ENCODE measurements at places on chromosomes 16 and 17.
A peak's percentile ranks its signal among the peaks of the same experiment; 100 is the strongest.

DNA sequence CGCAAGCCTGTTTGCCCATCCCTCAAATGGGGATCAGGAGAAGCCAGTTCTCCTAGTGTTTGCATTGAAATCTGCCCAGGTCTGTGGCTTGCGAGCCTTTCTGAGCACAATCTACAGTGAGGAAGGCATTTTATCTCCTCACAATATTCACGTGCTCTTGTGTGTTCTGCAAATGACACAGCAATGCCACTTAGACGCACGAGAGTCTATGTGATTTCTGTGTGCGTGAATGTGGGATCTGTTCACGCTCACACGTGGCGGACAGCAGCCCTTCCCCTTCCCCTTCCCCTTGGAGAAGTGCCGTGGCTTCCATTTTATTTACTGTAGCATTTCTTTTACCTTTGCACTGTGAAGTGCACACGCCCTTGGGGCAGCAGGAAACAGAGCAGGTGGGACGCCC, 17.7 kb upstream of the CBFA2T3 start:
- H3K4me1 ChIP-seq: no peaks in the 10 kb centered on the region
- H3K27ac ChIP-seq: no peak overlapping the region
- no peak for DNase-seq
- peaks cover 22% of the 10 kb centered on the region for H3K27me3 ChIP-seq
- no peaks in the 10 kb centered on the region for H3K36me3 ChIP-seq

GRCh38 chr16:86022381-86022960, 123.5 kb downstream of the IRF8 start:
- DNase-seq: no peak
- no peak overlapping the region for H3K27ac ChIP-seq
- H3K4me3 ChIP-seq: no peak overlapping the region
- H3K27me3 ChIP-seq: peaks cover 2% of the 10 kb centered on the region
- H3K36me3 ChIP-seq: no peaks in the 10 kb centered on the region

DNA sequence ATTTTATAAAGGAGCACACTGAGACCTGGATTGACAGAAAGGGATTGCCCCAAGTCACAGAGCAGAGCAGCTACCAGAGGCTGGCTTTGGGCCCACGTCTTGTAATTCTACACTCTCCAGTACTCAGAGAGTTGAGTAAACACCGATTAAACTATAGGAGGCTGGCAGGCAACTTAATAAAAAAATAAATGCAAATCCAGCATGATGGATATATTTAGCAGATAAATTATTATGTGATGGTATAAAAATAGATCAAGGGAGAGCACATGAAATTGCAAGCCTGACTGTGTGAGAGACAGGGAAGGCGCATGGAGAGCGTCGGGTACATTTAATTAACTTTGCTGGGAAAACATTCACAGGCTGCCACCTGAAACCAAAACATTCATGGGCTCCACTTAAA, 87.7 kb upstream of the CCL2 start:
- no peak overlapping the region for H3K4me3 ChIP-seq
- no peak overlapping the region for H3K27ac ChIP-seq
- H3K27me3 ChIP-seq: no peaks in the 10 kb centered on the region
- DNase-seq: no peak
- H3K36me3 ChIP-seq: no peaks in the 10 kb centered on the region
- no peaks in the 10 kb centered on the region for H3K4me1 ChIP-seq

- H3K4me1 ChIP-seq: peaks cover 9% of the 10 kb centered on the region
- no peaks in the 10 kb centered on the region for H3K27me3 ChIP-seq
- H3K36me3 ChIP-seq: no peaks in the 10 kb centered on the region
- no peak overlapping the region for H3K27ac ChIP-seq
Observed at GRCh38 chr17:55500103-55500502, 11.1 kb downstream of the SMIM36 start.

- no peaks in the 10 kb centered on the region for H3K4me1 ChIP-seq
- H3K27ac ChIP-seq: no peak overlapping the region
- no peaks in the 10 kb centered on the region for H3K27me3 ChIP-seq
- no peaks in the 10 kb centered on the region for H3K36me3 ChIP-seq
- no peak overlapping the region for H3K4me3 ChIP-seq
- DNase-seq: no peak
Observed at GRCh38 chr16:66487580-66488275, 60.6 kb downstream of the BEAN1 start.

DNA sequence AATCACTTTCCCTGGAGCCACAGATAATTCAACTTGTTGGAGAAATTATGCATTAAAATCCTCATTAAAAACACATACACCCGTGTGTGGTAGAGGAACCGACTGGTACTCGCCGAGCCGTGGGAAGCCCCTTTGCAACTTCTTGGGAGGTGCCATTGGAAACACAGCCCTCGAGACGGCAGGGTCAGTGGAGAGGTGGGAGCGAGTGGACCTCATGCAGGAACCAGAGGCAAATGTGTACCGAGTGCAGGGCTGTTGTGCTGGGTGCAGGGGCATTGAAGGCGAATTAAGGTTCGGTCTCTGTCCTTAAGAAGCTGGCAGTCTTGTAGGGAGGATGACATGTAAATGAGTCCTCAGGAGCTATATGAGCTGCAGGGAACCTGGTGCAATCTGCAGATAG, 318.3 kb downstream of the CPPED1 start:
- no peak overlapping the region for H3K4me3 ChIP-seq
- DNase-seq: no peak
- H3K4me1 ChIP-seq: peaks cover 2% of the 10 kb centered on the region

- H3K4me3 ChIP-seq: no peak within 1 kb of the TSS
- no peaks in the 10 kb centered on the region for H3K27me3 ChIP-seq
- H3K36me3 ChIP-seq: no peaks in the 10 kb centered on the region
- no peak within 1 kb of the TSS for H3K27ac ChIP-seq
- H3K4me1 ChIP-seq: no peaks in the 10 kb centered on the region
Observed at GRCh38 chr17:78903101-78903779, at the start of gene CEP295NL. Gene CEP295NL (minus strand): TSS chr17:78903201. CDS start chr17:78901828, 1,373 bp downstream.

GRCh38 chr17:74430706-74431567, 951 bp upstream of the GPRC5C start:
- H3K27me3 ChIP-seq: no peaks in the 10 kb centered on the region
- peak overlapping the region; percentile 96 for H3K27ac ChIP-seq
- no peaks in the 10 kb centered on the region for H3K36me3 ChIP-seq
- peak overlapping the region; percentile 82 for H3K4me3 ChIP-seq
- peaks cover 8% of the 10 kb centered on the region for H3K4me1 ChIP-seq

- no peaks in the 10 kb centered on the region for H3K27me3 ChIP-seq
- no peak overlapping the region for H3K27ac ChIP-seq
- no peaks in the 10 kb centered on the region for H3K36me3 ChIP-seq
- H3K4me3 ChIP-seq: no peak overlapping the region
- H3K4me1 ChIP-seq: no peaks in the 10 kb centered on the region
- no peak for DNase-seq
Observed at GRCh38 chr17:16929757-16930520, 42.0 kb downstream of the TNFRSF13B start.

GRCh38 chr17:41553176-41553575, 18.7 kb downstream of the KRT9 start:
- no peaks in the 10 kb centered on the region for H3K36me3 ChIP-seq
- H3K4me1 ChIP-seq: peaks cover 19% of the 10 kb centered on the region
- H3K27ac ChIP-seq: no peak overlapping the region
- H3K4me3 ChIP-seq: no peak overlapping the region
- no peaks in the 10 kb centered on the region for H3K27me3 ChIP-seq
- no peak for DNase-seq

GRCh38 chr17:27628376-27628775, 2.6 kb upstream of the LGALS9 start:
- H3K4me3 ChIP-seq: no peak overlapping the region
- no peak overlapping the region for H3K27ac ChIP-seq
- H3K36me3 ChIP-seq: no peaks in the 10 kb centered on the region
- peaks cover 6% of the 10 kb centered on the region for H3K4me1 ChIP-seq

GRCh38 chr17:67123699-67124098, 79.3 kb downstream of the CACNG1 start:
- H3K27me3 ChIP-seq: no peaks in the 10 kb centered on the region
- H3K4me1 ChIP-seq: no peaks in the 10 kb centered on the region
- no peak overlapping the region for H3K27ac ChIP-seq
- peaks cover 8% of the 10 kb centered on the region for H3K36me3 ChIP-seq
- no peak for DNase-seq
- no peak overlapping the region for H3K4me3 ChIP-seq

- H3K27me3 ChIP-seq: no peaks in the 10 kb centered on the region
- no peak overlapping the region for H3K27ac ChIP-seq
- H3K36me3 ChIP-seq: no peaks in the 10 kb centered on the region
- H3K4me1 ChIP-seq: no peaks in the 10 kb centered on the region
- no peak overlapping the region for H3K4me3 ChIP-seq
- DNase-seq: no peak
Observed at GRCh38 chr16:82738699-82739098, 111.9 kb downstream of the CDH13 start.

GRCh38 chr17:69503711-69504110, 89.2 kb downstream of the MAP2K6 start:
- H3K4me3 ChIP-seq: no peak overlapping the region
- peaks cover 3% of the 10 kb centered on the region for H3K4me1 ChIP-seq
- H3K36me3 ChIP-seq: no peaks in the 10 kb centered on the region
- H3K27me3 ChIP-seq: no peaks in the 10 kb centered on the region

- peaks cover 5% of the 10 kb centered on the region for H3K36me3 ChIP-seq
- H3K4me1 ChIP-seq: peaks cover 3% of the 10 kb centered on the region
- no peak overlapping the region for H3K4me3 ChIP-seq
- no peak for DNase-seq
- no peak overlapping the region for H3K27ac ChIP-seq
Observed at GRCh38 chr17:57294629-57295501, 38.5 kb downstream of the MSI2 start.

GRCh38 chr16:1778200-1779179, 3.9 kb downstream of the SPSB3 start:
- H3K4me1 ChIP-seq: peaks cover 33% of the 10 kb centered on the region
- peak; percentile 44 for DNase-seq
- no peaks in the 10 kb centered on the region for H3K27me3 ChIP-seq
- no peak overlapping the region for H3K4me3 ChIP-seq

DNA sequence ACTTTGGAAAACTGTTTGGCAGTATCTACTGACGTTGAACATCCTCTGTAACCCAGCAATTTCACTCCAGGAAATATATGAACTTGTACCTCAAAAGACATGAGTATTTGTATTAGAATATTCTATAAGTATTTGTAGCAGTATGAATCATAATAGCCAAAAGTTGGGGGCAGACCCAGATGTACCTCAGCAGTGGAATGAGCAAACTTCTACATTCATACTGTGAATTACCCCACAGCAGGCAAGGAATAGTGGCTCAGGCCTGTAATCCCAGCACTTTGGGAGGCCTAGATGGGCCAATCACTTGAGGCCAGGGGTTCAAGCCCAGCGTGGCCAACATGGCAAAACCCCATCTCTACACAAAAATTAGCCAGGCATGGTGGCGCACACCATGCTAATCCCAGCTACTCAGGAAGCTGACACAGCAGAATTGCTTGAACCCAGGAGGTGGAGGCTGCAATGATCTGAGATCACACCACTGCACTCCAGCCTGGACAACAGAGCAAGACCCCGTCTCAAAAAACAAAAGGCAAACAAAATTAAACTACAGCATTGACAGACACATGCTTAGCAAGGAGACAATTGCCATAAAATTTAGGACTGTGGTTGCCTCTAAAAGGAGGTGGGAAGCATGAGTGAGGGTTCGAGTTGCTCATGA, 11.2 kb upstream of the HELZ start:
- H3K27ac ChIP-seq: no peak overlapping the region
- no peaks in the 10 kb centered on the region for H3K4me1 ChIP-seq
- DNase-seq: no peak
- no peaks in the 10 kb centered on the region for H3K27me3 ChIP-seq
- no peak overlapping the region for H3K4me3 ChIP-seq

GRCh38 chr16:28196387-28196987, 15.3 kb downstream of the XPO6 start:
- peaks cover 14% of the 10 kb centered on the region for H3K4me1 ChIP-seq
- no peak for DNase-seq
- H3K36me3 ChIP-seq: peaks cover 6% of the 10 kb centered on the region
- H3K27me3 ChIP-seq: no peaks in the 10 kb centered on the region

DNA sequence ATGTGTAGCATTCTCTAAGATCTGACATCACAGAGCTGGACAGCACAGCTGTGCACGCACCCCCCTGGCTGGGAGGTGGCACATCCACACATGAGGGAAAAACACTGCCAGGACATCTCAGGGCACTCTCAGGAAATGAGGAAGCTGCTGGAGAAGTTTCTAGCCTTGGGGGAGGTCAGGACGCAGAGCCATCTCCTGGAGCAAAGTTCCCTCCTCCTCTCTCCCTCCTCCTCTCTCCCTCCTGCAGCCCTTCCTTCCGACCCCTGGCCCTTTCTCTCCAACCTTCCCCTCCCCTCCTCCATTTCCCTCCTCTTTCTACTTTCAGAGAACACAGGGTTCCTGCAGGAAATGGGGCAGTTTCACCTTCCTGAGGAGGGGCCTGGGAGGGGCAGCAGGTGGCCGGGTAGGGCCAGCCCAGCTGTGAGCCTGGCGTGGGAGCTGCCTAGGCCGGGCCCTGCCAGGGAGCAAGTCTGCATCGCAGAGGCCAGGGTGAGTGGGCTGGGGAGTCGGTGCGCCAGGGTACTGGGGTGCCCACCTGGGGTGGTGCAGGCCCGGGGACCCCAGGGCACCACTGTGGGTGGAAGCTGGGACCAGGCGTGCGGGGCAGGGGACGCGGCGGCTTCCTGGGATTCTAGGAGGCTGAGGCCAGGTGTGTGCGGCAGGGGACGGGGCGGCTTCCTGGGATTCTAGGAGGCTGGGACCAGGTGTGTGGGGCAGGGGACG, at the start of gene DPEP1:
Gene DPEP1 (plus strand): TSS at position 412 of the 723 bp plus-strand sequence. CDS start 16,769 bp downstream, outside the sequence.
- H3K36me3 ChIP-seq: no peaks in the 10 kb centered on the region
- H3K27ac ChIP-seq: peak within 1 kb of the TSS; percentile 74
- peaks cover 5% of the 10 kb centered on the region for H3K4me1 ChIP-seq
- no peaks in the 10 kb centered on the region for H3K27me3 ChIP-seq
- peak within 1 kb of the TSS; percentile 40 for H3K4me3 ChIP-seq
- peak; percentile 81 for DNase-seq

DNA sequence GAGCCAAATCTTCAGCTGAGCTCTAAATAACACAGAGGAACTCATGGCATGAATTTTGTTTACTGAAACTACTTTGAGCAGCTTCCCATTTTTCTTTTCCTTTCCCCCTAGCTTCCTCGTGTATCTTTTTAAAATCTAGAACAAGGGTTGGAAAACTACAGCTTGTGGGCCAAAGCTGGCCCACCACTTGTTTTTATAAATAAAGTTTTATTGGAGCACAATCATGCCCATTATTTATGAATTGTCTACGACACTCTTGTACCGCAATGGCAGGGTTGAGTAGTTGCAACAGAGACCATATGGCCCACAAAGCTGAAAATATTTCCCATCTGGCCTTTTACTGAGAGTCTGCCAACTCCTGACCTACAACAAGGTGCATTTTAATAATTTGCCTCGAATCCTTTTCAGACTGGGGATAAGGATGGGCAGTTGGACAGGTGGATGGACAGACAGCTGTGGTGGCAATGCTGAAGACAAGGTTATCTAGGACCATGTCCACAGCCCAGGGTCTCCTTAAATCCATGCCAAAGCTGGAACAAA, 87.7 kb downstream of the RMI2 start:
- H3K36me3 ChIP-seq: no peaks in the 10 kb centered on the region
- H3K4me1 ChIP-seq: no peaks in the 10 kb centered on the region
- H3K4me3 ChIP-seq: no peak overlapping the region
- H3K27me3 ChIP-seq: no peaks in the 10 kb centered on the region

DNA sequence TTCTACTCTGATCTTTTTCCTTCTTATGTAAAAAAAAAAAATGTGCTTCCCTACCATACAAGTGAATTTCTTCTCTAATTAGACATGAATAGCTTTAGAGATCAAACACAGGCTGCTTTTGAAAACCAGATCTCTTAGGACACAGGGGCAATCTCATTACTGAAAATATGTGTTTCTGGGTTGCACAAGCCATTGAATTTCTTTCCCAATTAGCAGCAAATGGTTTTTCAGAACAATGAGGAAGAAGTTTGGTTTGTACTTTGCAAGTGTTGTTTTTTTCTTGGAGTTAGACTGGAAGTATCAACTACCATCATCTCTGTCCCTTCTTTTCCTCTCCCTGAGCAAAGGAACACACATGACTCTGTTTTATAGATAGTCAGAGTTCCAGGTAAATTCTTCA, 5.6 kb upstream of the ANKS4B start:
- H3K27ac ChIP-seq: no peak overlapping the region
- peaks cover 33% of the 10 kb centered on the region for H3K4me1 ChIP-seq
- no peak for DNase-seq
- no peaks in the 10 kb centered on the region for H3K36me3 ChIP-seq
- H3K27me3 ChIP-seq: no peaks in the 10 kb centered on the region
